Activated T-cell treated with anti-CD3 and anti-CD28 coated beads, Interleukin-2, amount 50 U/mL, for 48 hours (primary cell): ENCODE measurements at places on chromosomes 7 and 10.

DNA sequence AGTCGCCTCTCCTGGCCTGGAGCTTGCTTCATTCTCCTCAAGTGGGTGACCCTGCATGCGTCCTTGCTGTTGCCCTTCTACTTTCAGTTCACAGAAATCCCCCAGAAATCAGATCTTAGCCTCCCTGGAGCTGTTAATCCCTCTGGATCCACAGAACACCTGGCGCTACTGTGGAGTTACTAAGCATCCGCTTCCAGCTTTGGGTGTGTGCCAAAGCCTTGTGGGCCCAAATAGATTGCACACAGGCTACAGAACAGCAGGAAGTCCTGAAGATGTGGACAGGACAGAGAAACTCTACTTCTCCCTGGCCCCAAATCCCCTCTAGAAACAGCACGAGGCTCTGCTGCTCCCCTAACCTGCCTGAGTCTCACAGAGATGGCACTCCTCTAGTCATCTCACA, 36.6 kb upstream of the PDLIM1 start:
- no peak for DNase-seq

DNA sequence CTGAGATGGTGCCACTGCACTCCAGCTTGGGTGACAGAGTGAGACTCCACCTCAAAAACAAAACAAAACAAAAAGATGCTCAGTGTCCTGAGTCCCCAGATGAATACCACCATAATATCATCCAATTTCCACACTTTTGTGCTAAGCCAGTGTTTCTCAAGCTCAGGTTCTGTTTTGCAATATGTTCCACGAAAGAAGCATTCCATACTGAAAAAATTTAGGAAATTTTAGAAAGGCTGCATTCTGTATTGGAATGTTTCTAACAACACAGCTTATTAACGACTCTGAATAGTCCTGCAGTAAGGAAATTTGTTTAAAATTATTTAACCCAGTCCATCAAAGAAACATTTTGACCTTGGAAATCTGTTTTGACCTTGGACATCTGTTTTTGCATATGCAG, 142.4 kb downstream of the EPC1 start:
- DNase-seq = no peak

DNA sequence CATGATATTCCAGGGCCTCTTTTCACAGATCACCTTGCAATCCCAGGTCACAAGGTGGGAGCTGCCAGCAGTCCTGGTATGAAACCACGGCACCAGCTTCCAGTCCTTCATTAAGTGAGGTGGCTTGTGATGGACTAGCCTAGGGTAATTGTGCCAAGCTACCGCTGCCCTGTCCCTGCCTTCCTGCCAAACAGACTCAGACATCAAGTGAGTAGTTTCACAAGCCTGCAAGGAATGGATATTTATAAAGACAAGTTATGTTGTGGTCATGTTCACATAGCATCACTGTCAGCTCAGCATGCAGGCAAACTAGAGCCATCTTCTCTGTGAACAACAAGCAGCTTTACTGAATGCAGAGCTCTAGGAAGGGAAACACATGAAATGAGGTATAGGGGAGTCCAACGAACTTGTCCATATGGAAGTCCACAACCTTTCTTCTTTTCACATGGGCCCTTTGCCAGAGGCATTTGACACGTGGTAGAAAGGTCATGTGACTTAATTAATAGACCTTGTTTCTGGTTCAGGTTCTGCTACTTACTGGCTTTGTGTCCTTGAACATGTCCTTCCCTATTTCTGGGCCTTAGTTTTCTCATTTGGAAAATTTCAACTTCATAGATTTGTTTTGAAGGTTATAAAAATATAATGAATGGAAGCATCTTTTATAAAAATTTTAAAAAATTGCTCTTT, 1061.2 kb downstream of the KCNMA1 start:
- DNase-seq = no peak

DNA sequence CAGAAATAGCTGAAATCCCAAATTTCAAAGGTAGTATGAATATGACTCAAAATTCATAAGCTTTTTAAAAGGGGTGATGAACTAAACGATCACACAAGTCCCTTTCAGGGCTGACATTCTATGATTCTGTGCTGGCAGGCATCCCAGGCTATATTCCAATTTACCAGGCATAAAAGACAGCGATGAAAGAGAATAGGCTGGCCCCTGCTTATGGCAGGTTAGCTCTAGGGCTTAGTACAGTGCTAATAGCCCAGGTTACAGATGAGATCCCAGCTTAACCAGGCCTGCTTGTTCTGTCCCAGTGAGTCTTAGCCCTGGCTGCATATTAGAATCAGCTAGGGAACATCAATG, 56.4 kb downstream of the CDHR3 start:
- DNase-seq = no peak

DNA sequence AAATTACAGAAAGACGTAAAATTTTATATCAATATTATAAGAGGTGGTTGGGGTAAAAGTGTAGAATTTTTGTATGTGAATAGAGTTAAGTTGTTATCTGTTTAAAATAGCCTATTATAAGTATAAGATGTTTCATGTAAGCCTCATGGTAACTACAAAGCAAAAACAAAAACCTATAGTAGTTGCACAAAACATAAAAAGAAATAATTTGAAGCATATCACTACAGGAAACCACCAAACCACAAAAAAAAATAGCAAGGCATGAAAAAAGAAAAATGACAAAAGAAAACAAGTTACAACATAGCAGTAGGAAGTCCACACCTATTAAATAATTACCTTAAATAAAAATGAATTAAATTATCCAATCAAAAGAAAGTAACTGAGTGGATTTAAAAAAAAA, 12.4 kb upstream of the GSTK1 start:
- no peak for DNase-seq

GRCh38 chr7:1703441-1703840, 33.4 kb downstream of the ELFN1 start:
- DNase-seq = no peak

GRCh38 chr10:113788604-113789083, 37.2 kb downstream of the PLEKHS1 start:
- no peak for DNase-seq

DNA sequence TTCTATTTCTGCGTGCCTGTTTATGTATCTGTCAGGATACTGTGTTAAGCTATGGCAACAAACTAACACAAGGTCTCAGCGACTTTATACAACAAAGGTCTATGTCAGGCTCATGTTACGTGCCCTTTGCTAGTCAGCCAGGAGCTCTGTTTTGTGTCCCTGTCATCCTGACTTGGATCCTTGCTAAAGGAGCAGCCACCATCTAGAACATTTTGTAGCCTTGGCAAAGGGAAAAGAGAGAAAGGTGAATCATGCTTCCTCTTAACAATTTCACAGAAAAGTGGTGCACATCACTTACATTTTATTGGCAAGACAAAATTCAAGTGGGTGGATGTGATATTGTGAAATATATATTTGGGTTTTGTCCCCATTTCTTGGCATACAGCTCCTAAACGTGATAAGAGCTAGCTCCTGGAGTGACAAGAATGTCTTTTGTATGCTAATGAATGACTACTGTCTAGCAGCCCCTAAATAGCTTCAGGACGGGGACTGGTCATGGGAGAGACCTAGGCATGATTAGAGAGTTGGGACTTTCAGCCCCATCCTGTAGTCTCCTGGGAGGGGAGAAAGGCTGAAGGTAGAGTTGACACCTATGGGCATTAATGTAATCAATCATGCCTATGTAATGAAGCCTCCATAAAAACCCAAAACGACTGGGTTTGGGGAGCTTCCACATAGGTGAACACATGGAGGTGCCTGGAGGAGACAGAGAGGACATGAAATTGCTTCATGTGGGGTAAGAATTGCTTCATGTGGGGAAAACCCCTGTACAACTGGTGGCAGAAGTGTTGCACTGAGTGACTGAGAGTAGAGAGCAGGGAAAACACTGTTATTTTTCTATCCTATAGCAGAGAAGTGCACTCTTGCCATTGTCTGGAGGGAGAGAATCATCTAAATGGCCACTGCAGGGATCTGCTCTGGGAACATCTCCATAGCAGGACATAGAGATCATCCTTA, 33.0 kb downstream of the MRPL32 start:
- no peak for DNase-seq

- no peak for DNase-seq
Observed at GRCh38 chr10:131742500-131742951, 158.3 kb upstream of the PPP2R2D start.

- DNase-seq = no peak
Observed at GRCh38 chr7:22550514-22551030, 50.6 kb upstream of the STEAP1B start.

- no peak for DNase-seq
Observed at GRCh38 chr7:132001146-132001545, 444.7 kb upstream of the PODXL start.

DNA sequence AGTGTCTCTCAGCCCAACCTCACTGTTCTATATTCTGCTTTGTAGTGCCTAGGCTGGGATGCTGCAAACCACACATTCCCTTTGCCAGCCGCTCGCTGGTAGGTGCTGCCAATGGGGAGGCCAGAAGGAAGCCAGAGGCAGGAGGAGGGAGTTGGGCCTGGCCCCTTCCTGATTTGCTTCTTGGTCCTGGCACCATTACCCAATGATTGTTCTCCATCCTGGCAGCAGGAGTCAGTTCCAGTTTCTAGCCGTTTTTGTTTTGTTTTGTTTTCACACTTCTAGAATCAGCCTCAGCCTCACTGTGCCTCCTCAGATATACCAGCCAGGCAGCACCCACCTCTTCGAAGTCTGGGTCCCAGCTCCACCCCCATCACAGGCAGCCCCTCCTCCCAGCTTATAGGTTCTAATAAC, 27.4 kb upstream of the LOXL4 start:
- no peak for DNase-seq

DNA sequence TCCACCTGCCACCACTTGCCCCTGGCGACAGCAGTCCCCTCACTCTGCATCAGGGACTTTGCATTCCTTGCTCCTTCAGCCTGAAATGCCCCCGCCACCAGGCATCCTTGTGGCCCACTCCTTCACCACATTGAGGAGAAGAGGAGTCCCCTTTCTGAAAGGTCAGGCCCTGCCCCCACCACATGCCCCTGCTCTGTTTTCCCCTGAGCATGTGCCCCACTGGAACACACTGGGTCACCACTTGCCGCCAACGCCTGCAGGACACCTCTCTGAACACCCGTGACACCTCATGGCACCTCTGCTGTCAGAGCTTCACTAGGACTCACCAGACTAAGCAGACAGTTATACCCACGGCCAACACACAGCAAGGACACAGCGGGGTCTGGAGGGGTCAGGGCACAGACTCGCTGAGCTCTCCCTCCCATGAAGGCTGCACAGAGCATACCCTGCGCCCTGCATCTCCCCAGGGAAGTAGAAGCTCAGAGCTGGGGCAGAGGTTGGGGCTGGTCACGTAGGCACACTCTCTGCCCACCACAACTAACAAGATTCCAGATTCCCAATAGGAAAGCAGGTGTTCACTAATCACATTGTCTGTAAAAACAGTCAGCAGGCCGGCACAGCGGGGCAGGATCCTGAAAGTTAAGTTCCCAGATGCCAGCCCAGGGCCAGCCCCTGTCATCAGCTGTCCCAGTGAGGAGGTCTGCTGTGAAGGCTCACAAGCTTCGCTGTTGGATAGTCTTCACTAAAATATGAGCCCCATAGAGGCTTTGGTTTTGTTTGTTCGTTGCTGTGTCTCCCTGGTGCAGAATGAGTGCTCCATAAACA, 5.8 kb upstream of the AOC1 start:
- DNase-seq = no peak

DNA sequence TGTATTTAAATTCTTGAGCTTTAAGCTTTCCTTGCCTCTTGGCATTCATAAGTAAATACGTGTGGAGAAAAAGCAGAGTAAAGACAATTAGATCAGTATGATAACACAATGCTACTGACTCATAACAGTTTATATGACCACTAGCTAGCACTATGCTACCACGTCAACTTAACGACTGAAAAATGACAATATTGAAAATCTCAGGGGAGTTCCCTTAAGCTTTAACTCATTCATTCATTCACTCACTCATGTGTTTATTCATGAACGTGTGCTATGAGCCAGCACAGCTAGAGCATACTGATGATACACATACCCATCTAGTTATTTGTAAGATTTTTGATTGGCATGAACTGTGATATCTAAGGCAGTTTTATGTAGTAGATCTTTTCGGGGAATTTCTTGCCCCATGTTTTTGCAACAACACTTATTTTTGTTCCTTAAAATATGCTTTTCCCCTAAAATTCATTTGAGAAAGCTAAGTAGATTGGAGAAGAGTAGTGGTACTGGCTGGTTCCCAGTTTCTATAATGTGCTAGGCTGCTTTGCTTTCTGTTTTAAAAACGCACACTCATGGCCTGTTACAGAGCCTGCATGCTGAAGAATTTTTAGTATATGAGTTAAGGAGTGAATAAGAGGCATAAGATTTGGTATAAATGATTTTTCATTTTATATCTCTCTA, 57.4 kb upstream of the ACBD5 start:
- DNase-seq = no peak

- peak; percentile 27 for DNase-seq
Observed at GRCh38 chr10:13707156-13707881, 120.6 kb downstream of the PRPF18 start.

- DNase-seq = no peak
Observed at GRCh38 chr10:29055101-29055500, 233.8 kb upstream of the LYZL1 start.

DNA sequence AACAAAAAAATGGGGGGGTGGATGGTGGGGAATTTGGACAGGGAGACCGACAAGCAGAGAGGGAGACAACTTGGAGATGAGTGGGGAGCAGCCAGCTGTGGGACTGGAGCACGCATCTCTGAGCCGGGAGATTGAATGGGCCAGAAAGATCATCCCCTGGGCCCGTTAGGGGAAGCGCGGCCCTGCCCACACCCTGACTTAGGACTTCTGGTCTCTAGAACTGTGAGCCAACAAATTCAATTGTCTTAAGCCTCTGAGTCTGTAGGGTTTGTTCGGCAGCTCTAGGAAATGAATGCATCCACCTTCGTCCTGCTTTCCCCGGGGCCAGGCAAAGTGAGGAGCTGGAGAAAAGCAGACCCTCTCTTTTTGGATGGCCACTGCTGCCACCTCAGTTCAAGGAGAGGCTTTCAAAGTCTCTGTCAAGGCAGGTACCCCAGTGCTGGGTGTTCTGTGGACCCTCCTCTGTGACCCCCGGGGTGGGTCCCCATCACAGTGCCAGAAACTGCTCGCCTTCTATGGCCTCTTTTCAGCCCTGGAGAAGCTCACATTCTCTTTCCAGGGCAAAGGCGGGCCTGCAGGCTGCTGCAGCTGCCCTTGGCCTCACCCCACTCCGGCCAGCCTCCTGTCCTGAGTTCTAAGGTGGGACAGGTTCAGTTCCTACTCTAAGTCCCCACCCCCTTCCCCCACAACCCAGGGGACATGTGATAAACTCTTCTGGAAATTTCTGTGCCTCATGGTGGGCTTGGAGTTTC, 423.2 kb downstream of the RPS24 start:
- no peak for DNase-seq

GRCh38 chr10:110696436-110696835, 52.3 kb downstream of the RBM20 start:
- DNase-seq = no peak

- DNase-seq = no peak
Observed at GRCh38 chr10:25017661-25018060, 1.2 kb downstream of the THNSL1 start.

DNA sequence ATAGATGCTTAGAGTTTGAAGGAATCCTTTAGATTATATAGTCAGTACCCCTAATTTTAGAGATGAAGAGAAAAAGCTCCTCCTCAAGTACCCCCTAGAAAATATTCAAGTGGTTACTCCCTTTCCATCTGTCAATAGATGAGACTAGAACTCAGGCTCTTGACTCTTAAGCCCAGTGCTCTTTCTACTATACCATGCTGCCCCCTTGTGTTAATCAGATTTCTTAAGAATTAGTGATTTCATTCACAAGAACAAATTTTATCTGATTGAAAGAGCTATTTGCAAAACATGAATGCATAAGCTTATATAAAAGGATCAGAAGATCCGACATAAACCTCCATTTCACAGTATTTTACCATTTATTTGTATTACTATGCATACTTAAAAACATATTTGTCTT, 179.3 kb downstream of the TFEC start:
- no peak for DNase-seq
